CD4-positive, alpha-beta T cell treated with Interleukin-6 for 4 hours (primary cell): ENCODE measurements at places on chromosomes 4 and X.
A peak's percentile ranks its signal among the peaks of the same experiment; 100 is the strongest.

- DNase-seq, result no peak
Measured at GRCh38 chr4:2186133-2186864, 55.6 kb downstream of the HAUS3 start.

DNA sequence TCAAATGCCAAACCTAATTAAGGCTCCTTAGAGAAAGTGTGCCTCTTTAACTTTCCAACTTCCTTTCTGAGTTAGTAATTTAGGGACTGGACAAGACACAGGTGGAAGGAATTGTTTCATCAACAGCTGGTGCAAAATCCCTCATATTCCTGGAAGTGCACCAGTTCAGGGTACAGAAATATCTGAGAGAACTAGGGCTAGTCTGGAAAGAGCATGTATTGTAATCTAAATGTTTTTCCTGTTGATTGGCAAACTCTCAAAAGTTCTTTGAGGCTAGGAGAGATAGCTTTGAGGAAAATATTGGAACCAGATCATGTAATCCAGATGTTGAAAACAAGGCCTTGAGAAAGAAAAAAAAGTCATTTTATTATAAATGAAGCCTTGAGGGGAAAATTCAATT lies 98.1 kb upstream of the C1GALT1C1 start:
- DNase-seq, result no peak

DNA sequence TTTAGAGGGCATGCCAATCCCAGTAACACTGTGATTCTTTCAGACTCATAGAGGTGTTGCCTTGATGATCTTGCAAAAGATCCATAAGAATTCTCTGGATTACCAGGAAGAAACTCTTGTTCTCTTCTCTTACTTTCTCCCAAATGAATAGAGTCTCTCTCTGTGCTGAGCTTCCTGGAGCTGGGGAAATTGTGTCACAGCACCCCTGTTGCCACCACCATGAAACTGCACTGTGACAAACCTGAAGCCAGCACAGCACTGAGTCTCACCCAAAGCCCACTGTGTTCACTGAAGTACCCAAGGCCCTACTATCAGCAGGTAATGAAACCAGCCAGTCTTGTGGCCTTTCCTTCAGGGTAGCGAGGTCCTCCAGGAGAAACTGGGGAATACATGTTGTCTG lies 332.7 kb upstream of the FGF16 start:
- no peak for DNase-seq

DNA sequence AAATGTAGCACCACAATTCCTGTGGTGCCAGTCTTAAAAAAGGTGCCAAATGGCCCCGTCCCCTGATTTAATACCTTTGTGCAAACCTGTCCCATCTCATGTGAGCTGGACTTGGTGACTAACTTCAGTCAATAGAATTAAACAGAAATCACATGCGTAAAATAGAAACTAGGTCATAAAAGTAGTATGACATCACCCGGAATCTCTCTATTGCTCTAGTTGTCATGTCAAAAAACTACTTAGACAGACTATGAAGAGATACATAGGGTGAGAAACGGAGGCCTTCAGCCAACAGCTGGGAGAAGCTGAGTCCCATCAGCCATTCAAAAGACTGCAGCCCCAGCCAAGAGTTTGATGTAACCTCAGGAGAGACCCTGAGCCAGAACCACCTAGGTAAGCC lies 293.5 kb upstream of the HS3ST1 start:
- DNase-seq, result no peak

DNA sequence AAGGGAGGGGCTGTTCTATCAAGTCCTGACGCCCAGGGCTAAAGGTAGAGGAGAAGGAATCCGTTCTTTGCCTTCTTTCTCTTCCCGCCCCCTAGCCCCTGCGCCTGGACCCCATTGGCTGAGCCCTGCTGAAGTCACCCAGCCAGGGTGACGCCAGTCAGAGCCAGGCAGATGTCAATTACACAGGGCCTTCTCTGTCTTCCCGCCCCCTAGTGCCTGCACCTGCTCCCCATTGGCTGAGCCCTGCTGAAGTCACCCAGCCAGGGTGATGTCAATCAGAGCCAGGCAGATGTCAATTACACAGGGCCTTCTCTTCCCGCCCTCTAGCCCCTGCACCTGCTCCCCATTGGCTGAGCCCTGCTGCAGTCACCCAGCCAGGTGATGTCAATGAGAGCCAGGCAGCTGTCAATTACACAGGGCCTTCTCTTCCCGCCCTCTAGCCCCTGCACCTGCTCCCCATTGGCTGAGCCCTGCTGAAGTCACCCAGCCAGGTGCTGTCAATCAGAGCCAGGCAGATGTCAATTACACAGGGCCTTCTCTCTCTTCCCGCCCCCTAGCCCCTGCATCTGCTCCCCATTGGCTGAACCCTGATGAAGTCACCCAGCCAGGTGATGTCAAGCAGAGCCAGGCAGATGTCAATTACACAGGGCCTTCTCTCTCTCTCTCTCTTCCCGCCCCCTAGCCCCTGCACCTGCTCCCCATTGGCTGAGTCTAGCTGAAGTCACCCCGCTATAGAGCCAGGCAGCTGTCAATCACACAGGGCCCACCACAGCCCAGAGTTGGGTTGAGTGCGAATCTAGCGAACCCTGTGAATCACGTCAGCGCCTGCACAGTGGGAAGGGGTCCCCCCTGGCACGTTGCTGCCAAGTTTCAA lies 46.4 kb downstream of the ASMT start:
- peak; percentile 91 for DNase-seq

- DNase-seq, result peak; percentile 5
Measured at GRCh38 chr4:143358923-143359643, 22.4 kb downstream of the GAB1 start.

GRCh38 chr4:101239665-101240064 lies 107.7 kb downstream of the PPP3CA start:
- DNase-seq, result no peak

- no peak for DNase-seq
Measured at GRCh38 chr4:111393781-111394180, 751.5 kb upstream of the FAM241A start.

DNA sequence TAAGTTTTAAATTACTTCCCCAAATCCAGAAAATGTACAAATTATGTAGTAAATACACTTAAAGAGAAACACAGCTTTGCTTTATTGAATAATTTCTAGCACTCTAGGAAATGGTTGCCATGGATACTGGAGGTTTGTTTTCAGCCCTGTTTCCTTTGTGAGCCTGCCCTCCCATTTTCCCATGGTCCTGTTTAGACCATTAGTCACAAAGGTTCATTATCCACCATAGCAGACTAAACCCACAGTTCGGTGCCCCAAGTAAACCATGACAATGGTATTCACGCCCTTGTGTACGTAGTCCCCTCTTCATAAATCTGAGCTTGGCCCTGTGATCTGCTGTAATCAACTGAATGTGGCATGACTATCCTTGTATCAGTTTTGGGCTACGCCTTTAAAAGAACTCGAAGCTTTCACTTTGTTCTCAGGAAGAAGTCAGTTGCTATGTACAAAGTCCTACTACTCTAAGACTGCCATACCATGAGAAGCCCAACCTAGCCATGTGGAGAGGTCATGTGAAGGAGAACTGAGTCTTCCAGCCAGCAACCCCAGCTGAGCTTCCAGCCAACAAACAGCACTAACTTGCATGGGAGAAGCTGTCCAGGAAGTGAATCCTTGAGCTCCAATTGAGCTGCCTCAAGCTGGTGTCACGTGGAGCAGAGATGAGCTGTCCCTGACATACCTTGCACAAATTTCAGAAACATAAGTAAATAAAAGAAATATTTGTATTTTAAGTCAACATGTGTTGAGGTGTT lies 300.4 kb downstream of the LDB2 start:
- DNase-seq, result no peak

DNA sequence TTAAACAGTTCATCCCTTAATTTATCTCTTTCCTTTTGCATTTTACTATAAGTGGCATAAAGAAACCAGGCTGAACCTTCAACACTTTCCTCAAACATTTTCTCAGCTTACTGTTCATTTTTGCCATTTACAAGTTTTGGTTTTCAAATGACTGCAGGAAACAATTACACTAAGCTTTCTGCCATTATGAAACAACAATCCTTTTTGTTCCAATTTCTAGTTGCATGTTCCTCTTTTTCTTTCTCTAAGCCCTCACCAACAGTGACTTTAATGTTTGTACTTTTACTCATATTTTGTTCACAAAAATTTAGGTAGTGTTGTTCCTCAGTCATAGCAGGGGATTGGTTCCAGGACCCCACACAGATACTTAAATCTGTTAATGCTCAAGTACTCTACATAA lies 1526.1 kb downstream of the STIM2 start:
- no peak for DNase-seq

- DNase-seq, result no peak
Measured at GRCh38 chr4:84965553-84966381, 723 bp downstream of the WDFY3 start.

DNA sequence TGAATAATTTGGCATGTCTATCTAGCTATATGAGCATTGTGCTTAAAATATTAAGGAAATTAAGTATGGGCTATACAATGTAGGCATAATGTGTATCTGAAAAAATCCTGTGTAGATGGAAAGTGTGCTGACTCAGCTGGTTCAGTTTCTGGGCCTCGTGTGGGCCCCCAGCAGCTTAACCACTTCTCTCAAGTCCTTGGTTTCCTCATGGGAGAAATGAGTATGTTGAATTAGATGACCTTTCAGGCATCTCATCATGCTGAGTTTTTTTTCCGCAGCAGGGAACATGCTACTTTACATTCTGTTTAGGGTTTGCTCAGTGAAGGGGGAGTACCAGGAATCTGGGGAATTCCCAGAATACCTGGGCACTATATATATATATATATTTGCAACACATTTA lies 30.5 kb downstream of the RHOH start:
- peak; percentile 53 for DNase-seq

DNA sequence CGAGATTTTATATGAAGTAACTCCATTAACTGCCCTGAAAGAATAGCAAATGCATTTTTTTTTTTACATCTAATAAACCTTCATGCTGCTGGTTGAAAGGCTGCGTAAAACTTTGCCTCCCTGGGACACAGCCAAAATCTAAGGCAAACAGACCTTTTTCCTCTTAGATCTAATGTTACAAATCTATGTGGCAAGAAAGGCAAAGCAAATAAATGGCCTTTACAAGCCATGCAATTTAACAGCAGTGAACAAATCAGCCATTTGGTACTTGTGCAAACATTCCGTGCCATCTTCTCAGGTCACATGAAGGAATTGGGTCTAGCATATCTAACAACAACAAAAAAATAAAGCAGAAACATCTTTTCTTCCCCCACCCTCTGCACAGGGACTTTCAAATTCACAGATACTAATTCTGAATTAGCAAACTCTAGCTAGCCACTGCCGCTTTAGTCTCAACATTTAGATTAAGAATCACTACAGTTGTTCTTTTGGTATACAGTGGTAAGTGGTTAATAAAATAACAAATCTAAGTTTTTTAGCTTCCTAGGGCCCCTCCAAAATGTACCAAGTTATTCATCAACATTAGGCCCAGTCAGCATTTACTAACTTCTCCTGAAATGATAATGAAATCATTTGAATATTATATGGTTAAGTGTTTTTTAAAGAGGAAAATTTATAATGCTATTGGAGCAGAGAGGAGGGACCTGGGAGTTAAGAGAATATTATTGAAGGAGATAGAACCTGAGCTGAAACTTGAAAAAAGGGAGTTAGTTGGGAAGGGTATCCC lies 593.8 kb downstream of the SMARCA1 start:
- DNase-seq, result no peak

DNA sequence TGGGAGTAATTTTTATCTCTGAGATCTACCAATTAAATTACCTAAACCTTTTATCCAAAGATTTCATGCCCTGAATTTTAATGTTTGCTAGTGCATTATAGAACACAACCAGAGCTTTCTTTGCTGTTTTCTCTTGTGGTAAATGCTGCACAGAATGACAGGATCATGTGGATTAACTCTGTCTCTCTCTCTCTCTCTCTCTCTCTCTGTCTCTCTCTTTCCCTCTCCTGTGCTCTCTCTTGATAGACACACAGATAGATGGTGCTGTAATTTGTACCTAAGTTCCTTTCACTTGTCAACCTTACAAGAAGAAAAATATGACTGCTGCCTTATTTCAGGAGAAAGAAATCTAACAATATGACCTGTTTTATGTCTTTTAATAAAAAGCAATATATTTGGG lies 211.2 kb upstream of the WDFY3 start:
- DNase-seq, result no peak

DNA sequence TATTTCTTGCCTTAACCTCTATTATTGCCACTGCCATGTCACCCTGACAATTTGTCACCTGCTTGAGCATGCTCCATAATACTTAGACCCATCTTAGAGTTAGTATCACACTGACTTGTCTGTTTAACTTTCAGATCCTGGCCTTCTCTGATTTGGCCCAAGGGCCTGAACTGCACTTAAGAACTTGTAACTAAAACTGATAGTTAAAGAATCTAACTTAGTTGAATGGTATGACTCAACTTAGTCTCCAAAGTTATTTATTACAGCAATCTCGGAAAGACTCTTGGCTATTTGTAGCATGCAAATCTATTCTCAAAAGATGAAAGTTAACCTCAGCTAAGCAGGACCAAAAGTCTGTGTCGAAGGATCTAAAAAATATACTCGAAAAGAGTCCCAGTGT lies 72.3 kb downstream of the IGSF1 start:
- DNase-seq, result no peak

DNA sequence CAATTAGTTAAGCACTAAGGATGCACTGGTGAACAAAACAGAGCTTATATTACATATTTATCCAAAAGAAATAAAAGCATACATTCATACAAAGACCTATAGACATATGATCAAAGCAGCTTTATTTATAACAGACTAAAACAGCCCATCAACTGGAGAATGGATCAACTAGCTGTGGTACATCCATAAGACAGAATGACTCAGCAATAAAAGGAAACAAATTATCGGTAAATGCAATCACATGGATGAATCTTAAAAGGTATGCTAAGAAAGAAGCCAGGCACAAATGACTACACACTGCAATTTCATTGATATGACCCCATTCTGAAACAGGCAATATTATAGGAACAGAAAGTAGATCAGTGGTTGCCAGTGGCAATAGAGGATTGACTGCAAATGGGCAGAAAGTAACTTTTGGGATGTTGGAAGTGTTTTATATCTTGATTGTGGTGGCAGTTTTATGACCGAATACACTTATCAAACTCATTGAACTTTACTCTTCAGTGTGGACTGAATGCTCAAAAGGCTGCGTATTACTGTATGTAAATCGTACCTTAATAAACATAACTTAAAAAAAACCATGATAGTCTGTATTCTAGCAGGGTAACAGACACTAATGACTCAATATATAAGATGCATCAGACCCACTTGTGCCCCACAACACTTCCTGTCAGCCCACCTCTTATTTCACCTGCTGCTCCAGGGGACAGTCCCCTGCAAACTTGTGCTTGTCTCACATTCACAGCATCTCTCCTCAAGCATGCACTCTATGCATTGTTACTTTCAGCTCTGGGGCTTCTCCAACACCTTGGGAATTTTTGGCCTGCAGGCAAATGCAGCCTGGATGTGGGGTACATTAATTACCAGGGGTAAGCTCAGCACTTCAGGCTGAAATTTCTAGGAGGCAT lies 59.1 kb downstream of the MID1IP1 start:
- no peak for DNase-seq

GRCh38 chrX:95662200-95662599 lies 1022.4 kb upstream of the DIAPH2 start:
- no peak for DNase-seq

- no peak for DNase-seq
Measured at GRCh38 chrX:5236096-5236495, 992.6 kb downstream of the NLGN4X start.

GRCh38 chr4:74158466-74159142 lies 686 bp downstream of the MTHFD2L start:
- no peak for DNase-seq
